ENCODE measurements at places on chromosomes 4 and X. TPM values are rescaled to one million over a fixed set of nuclear protein-coding genes. Genes with fewer than 3 reads are reported as not detected.

Gene MORF4L2
- 272 TPM for total RNA-seq

Gene VCX
- total RNA-seq = not detected

Gene MAGEA12
- not detected for total RNA-seq

Gene TNIP2
- 47.8 TPM for total RNA-seq

Gene CLDN22
- not detected for total RNA-seq

Gene UGT2B15
- total RNA-seq = not detected

Gene ZCCHC12
- total RNA-seq = not detected

Gene GABRA4
- total RNA-seq = not detected

Gene ADAMTS3
- total RNA-seq = 0.78 TPM

Gene PNMA6F
- not detected for total RNA-seq

Gene GPR50
- total RNA-seq = not detected

Gene FABP2
- not detected for total RNA-seq

Gene PRRG3
- total RNA-seq = not detected

Gene CENPVL1
- not detected for total RNA-seq

Gene HOPX
- total RNA-seq = 19.6 TPM

Gene APLN
- total RNA-seq = 0.07 TPM

Gene NOCT
- total RNA-seq = 38.0 TPM

Gene VEGFD
- 0.21 TPM for total RNA-seq

Gene POU3F4
- not detected for total RNA-seq

Gene ODAPH
- not detected for total RNA-seq

Gene SOD3
- total RNA-seq = not detected

Gene RNF128
- total RNA-seq = 52.8 TPM

Gene DCAF4L1
- total RNA-seq = 0.36 TPM

Gene CXCL10
- 0.34 TPM for total RNA-seq

Gene PRRG1
- 5.1 TPM for total RNA-seq

Gene GLRA3
- not detected for total RNA-seq

Gene FAM47A
- not detected for total RNA-seq

Gene RBMXL3
- total RNA-seq = not detected

Gene ADH1C
- total RNA-seq = 0.21 TPM

Gene C4orf46
- total RNA-seq = 4.7 TPM

Gene DOK7
- total RNA-seq = 2.7 TPM

Gene MTNR1A
- total RNA-seq = 0.07 TPM

Gene WDR17
- total RNA-seq = under 0.01 TPM

Gene REST
- 47.8 TPM for total RNA-seq

Gene NXF3
- total RNA-seq = not detected

Gene SMIM10
- not detected for total RNA-seq

Gene ASB12
- not detected for total RNA-seq

Gene F8A1
- 3.1 TPM for total RNA-seq

Gene AASDH
- total RNA-seq = 29.0 TPM

Gene SEPTIN6
- 7.3 TPM for total RNA-seq

Gene NEXMIF
- total RNA-seq = 0.07 TPM

Gene NDNF
- under 0.01 TPM for total RNA-seq

Gene MAGEA10
- total RNA-seq = not detected

Gene RENBP
- 3.6 TPM for total RNA-seq

Gene ANKRD50
- total RNA-seq = 46.6 TPM

Gene DAPP1
- 95.5 TPM for total RNA-seq

Gene PAGE4
- total RNA-seq = not detected

Gene MED12
- 13.7 TPM for total RNA-seq

Gene TCP11X2
- not detected for total RNA-seq

Gene DRP2
- total RNA-seq = under 0.01 TPM

Gene SLC7A11
- 291 TPM for total RNA-seq

Gene DUSP21
- not detected for total RNA-seq

Gene XAGE2
- not detected for total RNA-seq

Gene VAMP7
- total RNA-seq = 29.2 TPM

Gene MAGEA2B
- not detected for total RNA-seq

Gene AFF2
- 0.14 TPM for total RNA-seq

Gene SYTL4
- total RNA-seq = 1.4 TPM
